AG09319 (cell line): ENCODE measurements at places on chromosomes 3 and 15.

GRCh38 chr3:38649500-38650247 lies at the start of gene SCN5A:
Gene SCN5A (minus strand): TSS chr3:38649687. CDS start chr3:38633307, 16,380 bp downstream.
- DNase-seq, result no peak

- no peak for DNase-seq
Observed at GRCh38 chr3:67154429-67154828, 156.3 kb downstream of the KBTBD8 start.

GRCh38 chr3:131922356-131922755 lies 112.5 kb downstream of the CPNE4 start:
- no peak for DNase-seq

GRCh38 chr3:99997293-99997692 lies 117.0 kb downstream of the FILIP1L start:
- no peak for DNase-seq

DNA sequence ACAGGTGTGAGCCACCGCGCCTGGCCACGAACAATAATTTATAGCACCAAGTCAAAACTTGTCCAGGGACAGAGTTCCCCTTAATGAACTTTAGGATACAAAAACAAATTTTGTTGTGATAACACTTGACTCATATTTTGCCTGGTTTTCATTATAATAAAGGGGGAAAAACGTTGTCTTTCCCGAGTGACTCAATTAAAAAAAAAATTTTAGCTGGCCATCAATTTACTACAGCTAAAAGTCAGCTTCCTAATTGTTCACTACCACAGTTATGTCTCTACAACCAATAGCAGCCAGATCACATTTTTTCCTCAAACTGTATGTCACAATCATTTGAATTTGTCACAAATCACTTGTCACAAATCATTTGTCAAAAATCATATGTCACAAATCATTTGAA lies 116.0 kb downstream of the P3H2 start:
- DNase-seq, result no peak

DNA sequence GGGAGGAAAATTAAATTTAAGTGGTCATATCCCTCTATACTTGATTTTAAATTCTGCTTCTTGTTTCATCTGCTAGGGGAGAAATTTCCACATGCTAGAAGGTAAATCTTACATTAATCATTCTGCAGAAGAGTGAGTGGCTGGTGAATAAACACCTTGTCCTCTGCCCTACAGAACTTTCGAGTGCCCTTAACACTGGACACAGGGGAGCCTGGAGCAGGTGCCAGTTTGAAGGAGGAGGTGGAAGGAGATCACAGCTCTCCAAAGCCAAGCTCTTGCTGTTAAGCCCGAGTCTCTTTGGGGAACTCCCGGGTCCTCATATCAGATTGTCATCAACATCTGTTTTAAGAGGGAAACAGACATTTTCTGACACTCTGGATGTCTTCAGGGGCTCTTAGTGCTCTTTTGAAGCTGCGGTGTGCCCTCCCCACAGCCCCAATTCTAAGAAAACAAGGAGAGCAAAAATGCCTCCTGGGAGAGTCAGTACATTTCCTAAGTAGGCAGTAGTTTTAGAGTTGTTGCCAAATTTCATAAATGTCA lies 31.3 kb downstream of the LAMP3 start:
- no peak for DNase-seq

DNA sequence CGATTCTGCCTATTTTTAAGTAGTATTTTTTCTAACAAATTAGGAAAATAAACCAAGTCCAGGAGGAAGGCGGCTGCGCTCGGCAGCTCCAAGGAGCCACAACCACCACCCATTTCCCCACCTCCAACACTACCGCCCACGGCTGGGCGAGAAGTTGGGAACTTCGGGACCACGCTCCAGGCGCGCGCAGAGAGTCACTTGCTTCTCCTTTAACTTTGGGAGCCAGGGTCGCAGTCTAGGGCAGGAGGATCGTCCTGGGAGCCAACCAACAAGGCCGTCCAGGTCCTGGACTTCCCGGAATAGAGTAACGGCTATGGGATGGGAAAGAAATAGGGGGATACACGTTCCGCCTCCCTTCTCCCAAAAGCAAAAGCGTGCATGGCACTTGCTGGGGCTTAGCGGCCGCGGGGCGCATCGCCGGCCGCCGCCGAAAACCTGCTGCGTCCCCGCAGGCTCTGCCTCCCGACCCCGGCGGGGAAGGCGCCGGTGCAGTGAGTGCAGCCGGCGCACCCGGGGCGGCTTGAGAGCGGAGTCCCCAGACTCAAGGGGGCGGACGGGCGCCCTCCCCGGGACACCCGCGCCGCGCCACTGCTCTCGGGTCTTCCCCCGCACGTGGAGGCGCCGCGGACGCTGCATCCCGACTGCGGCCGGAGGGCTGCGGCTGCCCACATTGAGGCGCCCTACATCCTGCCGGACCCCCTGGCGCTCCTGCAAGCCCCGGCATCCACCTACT lies 699 bp downstream of the MEGF11 start:
- DNase-seq, result no peak

GRCh38 chr3:133377396-133377795 lies 22.5 kb upstream of the BFSP2 start:
- peak; percentile 4 for DNase-seq

- peak; percentile 79 for DNase-seq
Observed at GRCh38 chr3:54870423-54870822, 57.4 kb downstream of the LRTM1 start.

- no peak for DNase-seq
Observed at GRCh38 chr3:161093895-161094294, 11.3 kb downstream of the B3GALNT1 start.

DNA sequence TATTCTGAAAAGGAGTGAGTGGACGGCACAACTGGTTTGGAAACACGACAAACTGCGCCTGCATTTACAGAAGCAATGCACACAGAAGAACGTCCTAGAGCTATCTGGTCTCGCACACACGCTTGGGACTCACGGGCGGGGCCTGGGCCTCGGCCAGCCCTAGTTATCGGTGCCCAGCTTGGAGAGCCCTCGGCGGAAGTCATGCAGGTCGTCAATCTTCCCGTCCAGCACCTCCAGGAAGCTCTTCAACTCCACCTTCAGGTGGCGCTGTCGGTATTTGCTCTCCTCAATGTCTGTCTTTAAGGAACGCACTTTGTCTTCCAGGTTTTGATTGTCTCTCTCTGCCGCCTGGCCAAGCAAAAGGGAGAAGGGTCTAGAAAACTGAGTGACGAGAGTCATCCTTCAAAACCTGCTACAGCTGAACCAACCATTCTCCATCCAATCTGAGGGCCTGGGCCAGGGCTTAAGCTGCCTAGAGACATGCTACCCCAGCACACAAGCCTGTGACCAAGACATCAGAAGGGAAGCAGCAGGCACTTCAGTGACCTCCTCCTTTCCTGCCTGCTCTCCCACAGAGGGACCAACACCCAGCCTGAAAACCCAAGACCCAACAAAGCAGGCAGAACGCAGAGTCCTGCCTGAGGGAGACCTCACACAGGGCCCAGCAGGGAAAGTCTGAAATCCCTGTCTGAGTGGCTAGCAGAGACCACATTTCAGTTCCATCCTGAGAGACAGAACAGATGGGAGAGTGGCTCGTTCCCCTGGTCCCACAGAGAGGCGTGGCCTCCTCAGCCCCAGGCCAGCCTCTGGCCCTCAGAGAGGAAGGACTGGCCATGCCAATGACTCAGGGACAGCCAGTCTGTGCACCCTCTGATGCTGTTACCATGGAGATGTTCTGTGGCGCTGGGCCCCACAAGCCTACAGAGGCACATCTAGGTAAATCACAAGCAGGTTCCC lies 40.4 kb downstream of the WHAMM start:
- peak; percentile 62 for DNase-seq

GRCh38 chr3:64766440-64766839 lies 78.6 kb upstream of the ADAMTS9 start:
- no peak for DNase-seq

DNA sequence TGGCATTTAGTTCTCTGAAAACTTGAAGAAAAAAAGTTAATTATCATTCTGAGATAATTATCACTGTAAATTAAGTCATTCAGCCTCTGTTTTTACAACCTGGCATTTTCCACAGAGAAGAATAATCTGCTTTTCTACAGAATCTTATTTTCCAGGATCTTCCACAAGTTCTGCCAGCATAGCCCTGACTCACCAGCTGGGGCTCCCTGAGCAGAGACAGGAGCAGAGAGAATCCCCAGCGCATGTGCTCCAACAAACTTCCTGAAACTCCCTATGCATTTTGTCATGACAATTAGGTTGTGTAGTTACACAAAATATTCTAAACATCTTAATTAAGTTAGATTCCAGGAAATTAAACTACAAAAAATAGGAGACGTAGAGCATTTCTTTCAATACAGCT lies 32.1 kb upstream of the TMEM207 start:
- no peak for DNase-seq

- DNase-seq, result no peak
Observed at GRCh38 chr3:131501949-131502348, 822 bp downstream of the MRPL3 start.

GRCh38 chr3:127614928-127615589 lies 13.9 kb upstream of the PODXL2 start:
- no peak for DNase-seq
